ENCODE measurements at places on chromosomes 2 and 18.

DNA sequence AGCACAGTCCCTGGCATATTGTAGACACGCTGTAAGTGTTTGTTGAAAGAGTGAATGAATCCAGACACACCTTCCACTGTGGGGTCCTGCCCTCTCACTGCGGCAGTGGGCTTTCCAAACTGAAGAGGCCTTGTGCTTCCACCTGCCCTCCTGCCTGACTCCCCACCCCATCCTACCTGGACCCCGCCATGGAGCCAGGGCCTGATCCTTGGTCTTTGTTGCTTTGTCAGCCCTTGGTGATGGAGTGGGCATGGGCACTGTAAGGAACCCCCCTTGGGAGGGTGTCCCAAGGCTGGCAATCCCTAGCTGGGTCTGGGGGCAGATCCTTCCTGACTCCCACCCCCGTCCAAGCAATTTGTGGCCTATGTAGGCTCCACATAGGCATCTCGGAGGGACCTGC, 33.1 kb downstream of the KLHL29 start:
- DNase-seq, result no peak

DNA sequence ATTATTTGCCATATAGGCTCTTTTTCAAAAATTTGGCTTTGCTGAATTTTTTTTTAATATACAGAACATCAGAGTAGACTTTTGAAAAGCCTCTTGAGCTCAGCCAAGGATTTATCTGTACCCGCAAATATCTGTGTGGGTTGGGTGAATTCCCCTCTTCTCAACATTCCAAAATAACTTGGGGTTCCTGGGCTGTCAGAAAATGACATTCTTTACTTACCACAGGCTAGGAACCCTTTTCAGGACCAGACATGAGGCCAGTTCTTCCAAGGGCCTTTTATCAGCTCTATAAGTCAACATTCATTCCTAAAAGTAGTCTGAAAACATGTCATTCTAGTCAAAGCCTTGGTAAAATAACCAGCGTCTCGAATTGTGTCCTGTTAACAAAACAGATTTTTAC, 28.8 kb upstream of the FEZ2 start:
- no peak for DNase-seq

DNA sequence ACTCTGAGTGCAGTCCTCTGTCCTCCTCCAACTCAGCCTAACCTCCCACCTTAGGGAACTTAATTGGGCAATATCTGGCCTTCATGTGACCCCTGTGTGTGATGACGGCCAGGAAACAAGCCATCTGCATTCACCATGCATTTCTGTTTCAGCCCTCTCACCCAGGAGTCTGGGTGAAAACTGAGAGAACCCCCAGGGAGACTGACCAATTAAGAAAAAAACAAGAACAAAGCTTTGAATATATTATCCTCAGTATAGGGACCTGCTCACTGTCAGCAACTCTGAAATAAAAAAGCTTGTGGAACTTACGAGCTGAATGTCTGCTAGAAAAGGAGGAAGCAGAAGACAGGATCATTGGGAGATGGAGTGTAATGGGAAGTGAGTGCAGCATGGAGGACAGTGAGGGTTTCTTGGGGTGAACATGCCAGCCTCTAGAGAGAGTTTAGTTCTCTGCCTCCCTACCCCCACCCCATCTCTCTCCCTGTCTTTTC, 9.5 kb downstream of the MAPRE2 start:
- DNase-seq, result no peak

DNA sequence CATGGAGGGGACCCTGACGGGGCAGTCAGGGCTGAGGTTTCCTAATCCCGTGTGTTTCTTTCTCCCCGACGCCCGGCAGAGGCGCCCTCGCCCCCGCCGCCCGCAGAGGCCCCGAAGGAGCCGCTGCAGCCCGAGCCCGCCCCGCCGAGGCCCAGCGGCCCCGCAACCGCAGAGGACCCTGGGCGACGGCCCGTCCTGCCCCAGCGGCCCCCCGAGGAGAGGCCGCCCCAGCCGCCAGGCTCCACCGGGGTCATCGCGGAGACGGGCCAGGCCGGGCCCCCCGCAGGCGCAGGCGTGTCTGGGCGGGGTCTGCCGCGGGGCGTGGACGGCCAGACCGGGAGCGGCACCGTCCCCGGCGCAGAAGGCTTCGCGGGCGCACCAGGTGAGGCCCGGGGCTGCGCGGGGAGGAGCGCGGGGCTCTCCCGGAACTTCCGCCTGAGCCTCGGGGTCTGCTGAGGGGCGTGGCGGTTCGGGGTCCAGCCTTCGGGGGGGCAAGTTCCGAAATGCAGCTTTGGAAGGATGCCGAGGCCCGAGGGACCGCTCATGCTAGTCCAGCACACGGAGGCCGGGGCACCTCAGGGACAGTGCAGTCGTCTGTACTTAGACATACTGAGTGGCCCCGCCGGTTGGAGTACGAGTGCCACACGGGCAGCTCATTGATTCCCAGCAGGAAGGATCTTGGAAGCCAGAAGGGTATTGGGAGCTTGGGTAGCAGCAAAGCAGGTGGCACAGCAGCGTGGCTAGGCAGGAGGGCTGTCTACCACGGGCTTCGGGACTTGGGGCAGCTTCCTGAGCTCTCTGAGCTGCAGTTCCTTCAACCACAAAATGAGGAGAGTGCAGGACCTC, 60.1 kb downstream of the EMILIN2 start:
- no peak for DNase-seq

GRCh38 chr2:16303273-16303577, 362.4 kb downstream of the CYRIA start:
- DNase-seq, result no peak

GRCh38 chr2:7368211-7368610, 451.0 kb downstream of the RNF144A start:
- no peak for DNase-seq

- peak; percentile 75 for DNase-seq
Observed at GRCh38 chr2:111121828-111122630, 1.3 kb downstream of the BCL2L11 start.

- DNase-seq, result no peak
Observed at GRCh38 chr18:47709556-47709955, 220.9 kb downstream of the SMAD2 start.

DNA sequence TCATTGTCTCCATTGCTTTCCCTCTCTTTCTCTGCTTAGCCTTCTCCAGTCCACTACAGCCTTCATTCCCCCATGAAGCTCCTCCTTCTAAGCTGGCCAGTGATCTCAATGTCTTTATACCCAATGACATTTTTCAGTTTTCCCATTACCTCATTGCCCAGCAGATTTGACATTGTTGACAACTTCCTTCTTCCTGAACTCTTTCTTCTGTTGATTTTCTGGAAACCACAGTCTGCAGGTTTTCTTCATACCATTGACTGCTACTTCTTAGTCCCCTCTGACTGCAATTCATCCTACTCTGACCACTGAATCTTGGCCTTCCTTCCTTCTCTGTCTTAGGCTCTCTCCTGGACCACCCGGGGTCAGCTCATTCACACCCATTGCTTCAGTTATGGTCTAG, 22.9 kb upstream of the SPP2 start:
- DNase-seq, result no peak

DNA sequence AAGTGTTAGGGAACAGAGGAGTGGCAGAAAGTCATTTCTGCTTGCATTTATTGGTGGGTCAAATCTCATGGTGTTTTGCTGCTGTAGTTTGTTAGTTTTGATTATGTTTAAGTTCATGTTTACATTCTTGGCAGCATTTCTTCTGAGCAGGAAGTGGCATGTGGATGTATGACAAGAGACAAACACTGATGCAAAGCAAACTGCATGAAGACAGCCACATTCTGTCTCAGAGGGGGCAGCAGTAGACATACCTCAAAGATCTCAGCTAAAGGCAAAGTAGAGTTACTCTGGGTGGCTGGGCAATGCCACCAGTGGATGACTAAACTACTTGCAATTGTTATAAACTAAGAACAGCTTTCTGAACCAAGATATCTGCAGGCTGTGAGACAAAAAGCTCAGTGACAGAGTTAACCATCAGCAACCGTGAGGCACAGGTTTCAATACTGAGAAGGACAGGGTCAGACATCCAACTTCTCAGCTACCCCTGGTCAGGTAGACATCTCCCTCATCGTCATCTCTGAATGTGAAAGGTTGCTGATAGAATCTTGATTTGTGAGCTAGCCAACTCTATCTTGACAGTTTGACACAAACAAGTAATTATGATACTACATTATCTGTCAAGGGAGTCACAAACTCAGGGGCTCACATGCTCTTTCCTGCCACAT, 16.4 kb downstream of the GALNT3 start:
- DNase-seq, result no peak

DNA sequence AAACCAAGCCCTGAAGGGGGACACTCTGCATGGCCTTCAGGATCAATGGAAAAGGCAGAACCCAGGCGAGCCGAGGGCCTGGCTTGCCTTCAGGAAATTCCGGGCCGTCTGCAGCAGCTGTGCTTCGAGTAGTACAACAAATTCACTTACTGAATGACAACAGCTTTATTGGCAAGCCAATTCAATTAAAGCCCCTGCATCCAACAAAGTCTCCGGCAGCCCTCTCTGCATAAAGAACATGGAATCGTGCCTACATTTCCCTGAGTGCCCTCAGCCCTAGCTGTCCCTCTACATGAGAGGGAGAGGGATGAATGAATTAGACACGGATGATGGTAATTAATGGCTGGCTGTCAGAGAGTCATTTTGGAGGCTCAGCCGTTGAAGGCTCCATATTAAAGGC, 189.0 kb downstream of the BCL11A start:
- no peak for DNase-seq

Measured in stimulated activated CD8-positive, alpha-beta memory T cell treated with anti-CD3 and anti-CD28 coated beads, Interleukin-7, amount 100 ng/mL, for 4 hours (primary cell).